ENCODE measurements at places on chromosomes 4 and X.

- no peak for DNase-seq
Measured at GRCh38 chr4:52824603-52825459, 37.3 kb upstream of the RASL11B start.

GRCh38 chrX:150537851-150538250 lies 30.6 kb upstream of the MTM1 start:
- no peak for DNase-seq

DNA sequence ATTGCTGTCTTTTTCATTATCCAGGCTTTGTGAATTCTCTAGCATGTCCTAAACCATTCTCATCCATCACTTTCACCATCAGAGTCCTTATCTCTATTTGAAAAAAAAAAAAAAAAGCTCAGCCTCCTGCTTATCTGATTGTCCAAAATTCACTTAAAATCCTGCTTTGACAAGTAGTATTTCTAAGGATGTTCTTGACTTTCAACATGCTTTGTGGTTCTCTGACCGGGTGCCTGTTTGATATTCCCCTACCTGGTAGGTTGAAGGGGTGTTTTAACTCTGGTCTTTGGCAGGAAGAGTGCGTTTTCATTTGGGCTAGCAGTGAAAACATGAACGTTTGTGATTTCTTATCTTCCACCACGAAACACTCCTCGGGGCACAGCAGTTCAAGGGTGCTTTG lies 17.3 kb upstream of the BBS12 start:
- no peak for DNase-seq

GRCh38 chr4:114615435-114615834 lies 16.8 kb downstream of the UGT8 start:
- no peak for DNase-seq

DNA sequence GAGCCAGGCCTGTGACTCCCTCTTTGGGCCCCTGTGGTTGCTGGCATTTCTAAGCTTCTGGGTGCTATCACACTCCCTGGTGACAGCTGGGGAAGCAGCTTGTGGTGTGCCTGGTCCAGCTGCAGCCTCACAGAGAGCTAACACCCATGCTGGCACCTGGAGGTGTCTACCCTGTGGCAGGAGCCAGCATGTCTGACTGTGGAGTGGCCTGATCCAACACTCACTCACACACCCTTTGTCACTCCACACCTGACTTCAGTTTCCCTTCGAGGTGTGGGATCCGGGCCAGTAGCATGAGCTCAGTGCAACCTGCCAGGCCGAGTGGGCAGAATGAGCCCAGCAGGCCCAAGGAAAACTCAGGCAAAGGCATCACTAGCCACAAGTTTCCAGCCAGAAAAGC lies 67.5 kb downstream of the TECRL start:
- DNase-seq, result no peak
